Diencephalon (tissue), 1 donor: ENCODE measurements at places on chromosomes 11 and 22. TPM values are rescaled to one million over a fixed set of nuclear protein-coding genes. Genes with fewer than 3 reads are reported as not detected.

Gene GPHA2
- not detected for total RNA-seq

Gene SCGB2A2
- total RNA-seq = not detected

Gene CENPM
- total RNA-seq = 8.1 TPM

Gene PGA5
- total RNA-seq = not detected
